CD4-positive, alpha-beta T cell treated with Interleukin-15 for 4 hours (primary cell): ENCODE measurements at places on chromosomes 2 and 18.

DNA sequence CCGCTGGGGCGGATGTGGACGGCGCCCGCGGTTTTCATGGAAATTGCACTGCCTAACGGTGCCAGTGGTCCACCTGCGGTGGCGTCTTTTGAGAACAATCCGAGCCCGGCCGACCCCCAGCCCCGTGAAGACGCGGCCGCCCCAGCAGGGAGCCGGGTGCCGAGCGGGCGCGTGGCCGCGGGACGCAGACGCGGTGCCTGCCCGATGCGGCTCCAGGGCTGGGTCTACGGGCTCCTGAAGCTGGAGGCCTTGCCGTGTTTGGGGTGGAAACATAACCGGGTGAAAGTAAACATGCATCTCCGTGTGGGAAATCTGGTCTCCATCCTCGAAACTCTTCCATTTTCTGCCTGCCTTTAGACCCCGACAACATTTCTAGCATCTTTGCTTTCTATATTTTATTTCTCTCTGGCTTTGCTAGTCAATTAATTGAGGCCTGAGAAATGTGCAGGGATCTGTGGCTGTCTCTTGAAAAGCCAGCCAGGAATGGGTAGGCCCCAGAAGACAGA is 572 bp downstream of the INPP4A start:
- DNase-seq = no peak

DNA sequence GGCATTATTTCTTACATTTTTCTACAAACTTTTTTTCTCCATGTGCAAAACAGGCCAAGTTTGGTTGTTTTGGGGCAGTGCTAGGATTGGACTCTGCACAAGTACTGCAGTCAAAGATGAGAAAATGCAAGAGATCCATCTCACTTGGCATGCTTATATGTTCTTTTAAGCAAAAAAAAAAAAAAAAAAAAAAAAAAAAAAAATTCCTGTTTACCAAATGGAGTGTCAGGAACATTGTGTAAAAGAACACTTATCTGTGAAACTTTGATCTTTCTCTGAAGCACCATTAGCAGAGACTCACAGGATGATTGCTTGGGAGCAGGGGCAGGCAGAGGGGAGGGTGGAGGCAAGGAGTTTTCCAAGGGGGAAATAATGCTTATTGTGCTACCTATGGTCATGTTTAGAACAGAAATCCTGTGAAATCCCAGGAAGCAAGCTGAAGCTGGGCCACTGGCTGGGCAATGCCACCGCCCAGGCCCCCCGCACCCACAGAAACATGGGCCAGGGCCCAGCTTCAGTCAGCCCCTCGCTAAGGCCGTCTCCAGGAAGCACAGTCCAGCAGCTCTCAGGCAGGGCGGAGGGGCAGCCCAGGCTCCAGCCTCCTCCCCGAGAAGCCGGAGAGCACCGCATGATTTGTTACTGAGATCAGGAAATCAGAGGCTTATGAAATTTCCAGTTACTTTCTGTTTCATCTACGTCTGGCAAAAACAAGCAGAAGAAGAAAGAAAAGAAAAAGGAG is 229.4 kb downstream of the ZNF516 start:
- no peak for DNase-seq

- no peak for DNase-seq
Measured at GRCh38 chr2:233817361-233817911, 36.9 kb downstream of the HJURP start.

GRCh38 chr2:170176212-170176611 is 1.7 kb upstream of the MYO3B start:
- DNase-seq = no peak

DNA sequence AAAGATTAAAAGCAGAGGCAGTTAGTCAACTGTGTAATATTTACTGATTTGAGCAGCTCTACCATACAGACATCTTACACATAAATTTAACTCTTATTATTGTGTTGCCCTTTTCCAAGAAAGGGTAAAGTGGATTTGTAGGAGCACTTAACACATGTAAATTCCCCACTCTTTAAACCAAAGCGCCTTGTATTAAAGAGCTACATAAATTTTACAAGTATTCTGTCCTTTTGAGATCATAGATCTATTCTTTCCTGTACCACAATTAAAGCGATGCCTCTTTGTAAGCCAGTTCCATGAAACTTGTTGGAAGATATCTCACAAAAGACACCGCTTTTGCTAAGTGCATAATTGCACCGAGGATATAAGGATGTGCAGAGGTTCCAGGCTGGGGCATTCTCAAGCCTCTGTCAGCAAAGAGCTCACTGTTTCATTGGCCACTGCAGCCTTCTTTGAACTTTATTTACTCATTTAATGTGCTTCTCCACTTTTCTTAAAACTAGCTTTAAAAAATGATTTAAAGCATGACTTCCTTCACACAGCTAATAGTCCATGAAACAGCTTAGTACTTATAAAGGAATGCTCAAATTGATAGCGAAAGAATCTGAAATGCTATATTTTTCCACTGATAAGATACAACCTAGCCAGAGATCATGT is 520.0 kb upstream of the TCF4 start:
- no peak for DNase-seq

DNA sequence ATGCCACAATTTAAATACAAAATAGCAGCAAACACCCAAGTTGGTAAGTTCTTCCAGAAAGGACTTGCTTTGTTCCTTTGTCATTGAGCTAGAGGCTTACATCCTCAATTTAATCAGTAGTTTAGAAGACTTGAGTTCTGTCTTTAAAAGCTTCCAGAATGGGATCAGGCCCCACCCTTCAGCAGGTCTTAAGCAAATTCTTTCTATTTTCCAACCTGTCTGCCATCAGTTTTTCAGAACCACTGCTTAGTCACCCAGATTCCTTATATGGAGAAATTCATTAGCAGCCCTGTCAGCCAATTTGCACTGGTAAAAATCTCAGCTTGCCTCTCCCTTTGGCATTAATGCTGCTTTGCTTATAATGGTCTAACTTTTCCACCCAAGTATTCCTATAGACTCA is 263.6 kb upstream of the HNMT start:
- no peak for DNase-seq

DNA sequence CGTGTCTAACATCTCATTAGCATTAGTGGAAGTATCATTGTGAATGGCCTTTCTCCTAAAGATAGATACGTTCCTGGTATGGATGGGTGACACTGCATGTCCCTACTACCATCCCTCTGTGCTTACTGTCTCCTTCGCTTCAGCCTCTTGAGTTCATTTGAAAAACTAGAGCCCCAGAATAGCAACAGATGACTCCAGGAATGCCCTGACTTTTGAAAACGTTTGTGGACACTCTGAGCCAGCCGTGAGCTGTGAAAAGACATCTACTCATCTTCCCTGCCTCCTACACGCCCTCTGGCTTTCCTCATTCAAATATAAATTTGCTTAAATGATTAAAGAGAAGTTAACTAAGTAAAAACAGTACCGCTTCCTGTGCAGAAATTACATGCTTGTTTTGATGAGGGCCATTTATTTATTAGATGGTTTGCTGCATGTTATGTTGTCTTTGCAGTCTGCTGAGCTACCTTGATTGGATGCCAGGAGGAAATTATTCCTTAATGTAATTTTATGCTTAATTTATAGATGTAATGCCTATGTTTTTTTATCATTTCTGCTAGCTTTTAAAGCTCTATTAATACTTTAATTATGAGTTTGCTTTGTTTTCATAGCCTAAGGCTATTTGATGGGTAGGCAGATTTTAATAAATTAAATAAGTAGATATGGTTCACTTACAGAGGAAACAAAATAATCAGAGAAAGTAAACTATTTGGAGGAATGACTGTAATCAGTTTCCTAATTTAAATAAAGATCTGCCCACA is 32.1 kb upstream of the MYO3B start:
- no peak for DNase-seq

DNA sequence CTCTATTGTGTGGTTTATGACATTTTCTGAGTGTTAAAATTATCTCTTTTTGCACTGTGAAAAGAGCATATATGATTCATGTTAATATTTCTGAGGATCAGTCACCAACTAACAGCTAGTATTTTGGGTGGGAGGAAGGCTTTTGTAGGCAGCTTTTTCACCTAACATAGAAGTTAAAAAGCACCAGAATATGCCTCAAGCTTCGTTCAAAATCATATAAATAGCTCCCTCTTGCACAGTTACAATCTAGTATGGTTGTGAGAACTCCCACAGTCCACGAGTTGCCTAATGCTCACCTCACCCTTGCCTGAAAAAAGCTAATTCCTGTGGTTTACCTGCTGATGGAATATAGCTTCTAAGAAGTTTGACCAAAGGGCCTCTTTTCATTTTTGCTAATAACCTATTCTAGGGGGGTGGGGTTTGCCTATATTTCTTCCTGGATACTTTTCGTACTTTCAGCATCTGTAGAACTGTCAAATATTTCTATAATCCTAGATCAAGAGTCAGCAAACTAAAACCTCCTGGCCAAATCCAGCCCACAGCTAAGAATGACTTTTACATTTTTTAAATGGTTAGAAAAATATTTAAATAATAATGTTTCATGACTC is 167.1 kb upstream of the FOSL2 start:
- no peak for DNase-seq

- no peak for DNase-seq
Measured at GRCh38 chr2:23565374-23565773, 180.4 kb downstream of the KLHL29 start.

GRCh38 chr2:172554352-172555271 is 1.3 kb upstream of the PDK1 start:
- no peak for DNase-seq

GRCh38 chr18:71902482-71902881 is 641.7 kb downstream of the CBLN2 start:
- no peak for DNase-seq

DNA sequence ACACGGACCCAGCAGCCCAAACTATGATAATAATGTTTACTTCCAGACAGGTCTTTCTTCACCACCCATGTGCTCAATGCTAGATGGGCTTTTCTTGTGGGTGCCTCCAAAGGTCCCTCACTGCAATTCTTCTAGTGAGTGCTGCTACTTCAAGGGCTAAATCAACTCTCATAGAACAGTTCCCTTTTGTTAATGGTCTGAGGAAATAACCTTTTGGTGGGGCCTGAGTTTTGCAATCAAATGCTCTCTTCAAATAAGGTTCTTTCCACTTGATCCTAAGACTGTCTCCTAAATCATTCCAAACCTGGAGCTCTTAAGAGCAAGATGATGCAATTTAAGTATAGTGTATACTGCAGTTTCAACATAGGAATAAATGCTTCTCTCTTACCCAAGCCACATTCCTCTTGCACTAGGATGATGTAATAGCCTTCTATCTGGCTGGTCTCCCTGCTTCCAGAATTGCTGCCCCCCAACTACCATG is 6.0 kb downstream of the NEMP2 start:
- DNase-seq = no peak

- DNase-seq = no peak
Measured at GRCh38 chr2:173216051-173216450, 138.6 kb upstream of the CDCA7 start.

DNA sequence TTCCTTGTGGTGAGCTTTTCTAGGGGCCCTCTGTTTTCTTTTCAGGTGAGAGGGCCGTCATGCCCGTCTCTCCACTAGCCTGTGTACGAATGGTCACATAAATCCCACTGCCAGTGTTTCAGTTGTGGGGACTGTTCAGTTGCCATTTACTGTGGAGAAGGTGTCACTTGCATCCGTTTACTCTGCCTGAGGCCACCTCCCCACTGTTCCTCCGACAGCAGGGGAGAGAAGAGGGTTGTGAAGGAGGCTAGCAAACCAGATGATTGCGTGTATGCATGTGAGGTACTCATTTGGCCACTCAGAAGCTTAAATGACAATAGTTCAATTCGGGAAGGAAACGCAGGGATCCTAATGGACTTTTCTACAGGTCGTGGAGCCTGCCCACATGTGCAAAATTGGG is 3.3 kb downstream of the MTCL1 start:
- DNase-seq = no peak

- DNase-seq = no peak
Measured at GRCh38 chr2:33680644-33681363, 81.7 kb upstream of the FAM98A start.

DNA sequence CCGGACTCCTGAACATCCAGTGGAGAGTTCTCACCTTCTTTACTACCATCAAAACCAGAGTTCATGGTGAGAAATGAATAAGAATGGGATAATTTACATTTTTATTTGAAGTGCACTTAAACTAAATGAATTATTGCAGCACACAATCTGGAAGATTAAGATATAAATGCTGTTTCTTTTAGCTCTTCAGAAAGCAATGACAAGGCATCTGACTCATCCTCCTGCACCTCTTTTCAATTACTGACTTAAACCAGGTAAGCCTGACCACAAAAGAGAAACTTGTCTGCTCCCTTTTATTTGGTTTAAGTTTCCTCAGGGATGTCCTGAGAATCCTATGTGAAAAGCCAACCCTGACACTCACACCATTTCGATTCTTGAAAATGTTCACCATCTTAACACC is 720 bp upstream of the DSC2 start:
- no peak for DNase-seq

DNA sequence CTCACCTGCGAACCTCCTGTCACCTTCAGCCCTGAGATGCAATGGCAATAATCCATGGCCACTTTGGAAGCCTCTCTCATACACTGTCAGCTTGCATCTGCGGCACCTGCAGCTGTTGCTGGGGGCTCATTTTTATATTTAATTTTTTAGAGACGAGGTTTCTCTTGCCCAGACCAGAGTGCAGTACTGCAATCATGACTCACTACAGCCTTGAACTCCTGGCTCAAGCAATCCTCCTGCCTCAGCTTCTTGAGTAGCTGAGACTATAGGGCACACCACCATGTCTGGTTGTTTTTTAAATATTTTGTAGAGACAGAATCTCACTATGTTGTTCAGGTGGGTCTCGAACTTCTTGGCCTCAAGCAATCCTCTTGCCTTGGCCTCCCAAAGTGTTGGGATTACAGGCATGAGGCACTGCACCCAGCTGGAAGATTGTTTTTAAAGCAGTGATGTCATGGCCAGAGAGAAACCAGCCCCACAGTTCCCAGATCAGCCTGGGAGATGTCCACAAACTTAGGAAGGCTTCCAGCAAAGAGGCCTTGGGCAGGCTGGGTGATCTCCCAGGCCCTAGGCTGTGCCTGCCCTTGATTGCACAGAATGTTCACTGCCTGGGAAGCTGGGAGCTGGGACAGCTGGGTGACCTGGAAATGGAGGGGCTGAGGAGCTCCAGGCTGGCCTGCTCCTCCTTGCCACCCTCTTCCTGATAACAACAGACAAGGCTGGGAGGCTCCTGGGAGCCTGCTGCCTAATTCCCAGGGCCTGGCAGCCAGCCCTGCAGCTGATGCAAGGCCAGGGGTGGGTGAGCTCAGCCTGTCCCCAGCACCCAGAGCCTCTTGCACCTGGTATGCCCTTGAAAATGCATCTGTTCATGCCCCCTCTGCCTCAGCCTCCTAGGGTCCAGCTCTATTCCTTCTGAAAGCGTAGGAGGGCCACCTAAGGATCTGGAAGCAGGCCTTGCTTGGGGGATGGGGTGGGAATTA is 27.1 kb downstream of the SH2D6 start:
- DNase-seq = no peak

DNA sequence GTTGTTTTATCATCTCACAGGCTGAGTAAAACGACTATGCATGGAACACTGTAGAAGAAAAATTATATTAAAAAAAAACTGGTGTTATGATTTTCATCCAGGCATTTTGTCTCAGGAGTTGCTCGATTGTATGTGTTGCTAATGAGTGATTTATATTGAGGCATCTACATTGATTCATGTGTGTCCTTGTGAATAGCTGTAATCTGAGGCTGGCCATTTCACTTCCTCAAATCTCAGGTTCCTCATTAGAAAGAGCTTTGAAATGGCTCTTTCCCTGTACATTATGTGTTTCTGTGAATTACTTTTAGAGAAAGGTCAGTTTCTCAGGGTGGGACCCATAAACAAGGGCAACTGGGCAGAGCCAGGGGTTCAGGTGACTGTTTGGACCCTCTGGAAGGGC is 2.3 kb downstream of the IL18R1 start:
- no peak for DNase-seq
